Muscle of leg (tissue), 16 donors: ENCODE measurements at places on chromosomes 4 and X. TPM values are rescaled to one million over a fixed set of nuclear protein-coding genes. Genes with fewer than 3 reads are reported as not detected.

EVC gene
- total RNA-seq: 18.6 TPM

DMD gene
- total RNA-seq: 106 TPM

FGF5 gene
- total RNA-seq: 0.09 TPM

SLC39A8 gene
- 4.7 TPM for total RNA-seq

IL21 gene
- not detected for total RNA-seq

TBX22 gene
- total RNA-seq: not detected

RASSF6 gene
- 0.04 TPM for total RNA-seq

VSIG4 gene
- 15.4 TPM for total RNA-seq

BST1 gene
- total RNA-seq: 5.2 TPM

ACSL1 gene
- 37.8 TPM for total RNA-seq

CFI gene
- 7.8 TPM for total RNA-seq

PCDH7 gene
- 50.5 TPM for total RNA-seq

HHIP gene
- 3.5 TPM for total RNA-seq

RAB41 gene
- total RNA-seq: not detected

XAGE2 gene
- 0.27 TPM for total RNA-seq

RS1 gene
- not detected for total RNA-seq

GLOD5 gene
- total RNA-seq: not detected

IL13RA1 gene
- 27.5 TPM for total RNA-seq

GPR50 gene
- not detected for total RNA-seq

EGFL6 gene
- total RNA-seq: 86.4 TPM

ZNF630 gene
- total RNA-seq: 2.3 TPM

SASH3 gene
- 2.4 TPM for total RNA-seq

CT45A2 gene
- total RNA-seq: not detected

FANCB gene
- total RNA-seq: 4.7 TPM

GPC3 gene
- 271 TPM for total RNA-seq

ABCB7 gene
- total RNA-seq: 20.1 TPM

PQBP1 gene
- total RNA-seq: 54.4 TPM

FGFBP2 gene
- 0.93 TPM for total RNA-seq

C1QTNF7 gene
- total RNA-seq: 2.8 TPM

MSANTD1 gene
- 0.89 TPM for total RNA-seq

AMTN gene
- not detected for total RNA-seq

HSPA4L gene
- total RNA-seq: 2.5 TPM

DNAAF6 gene
- not detected for total RNA-seq

KIF4A gene
- total RNA-seq: 5.1 TPM

USP17L19 gene
- total RNA-seq: not detected

TRMT44 gene
- total RNA-seq: 13.6 TPM

SPANXA1 gene
- not detected for total RNA-seq

TRIML2 gene
- not detected for total RNA-seq

PWWP3B gene
- 28.0 TPM for total RNA-seq

UGT2A1 gene
- 0.31 TPM for total RNA-seq

PLA2G12A gene
- 16.4 TPM for total RNA-seq

CDKL2 gene
- total RNA-seq: 0.22 TPM

ASB12 gene
- 9.5 TPM for total RNA-seq

TKTL2 gene
- total RNA-seq: not detected

PRSS12 gene
- 7.1 TPM for total RNA-seq

GLRB gene
- total RNA-seq: 8.9 TPM

NXF2B gene
- not detected for total RNA-seq

EDNRA gene
- total RNA-seq: 24.0 TPM

POF1B gene
- 0.04 TPM for total RNA-seq

WDR1 gene
- total RNA-seq: 97.0 TPM

VCX gene
- total RNA-seq: not detected

CYBB gene
- 19.3 TPM for total RNA-seq

PUDP gene
- total RNA-seq: 17.4 TPM
